CD8-positive, alpha-beta T cell (primary cell): ENCODE measurements at places on chromosomes 2 and 18.

DNA sequence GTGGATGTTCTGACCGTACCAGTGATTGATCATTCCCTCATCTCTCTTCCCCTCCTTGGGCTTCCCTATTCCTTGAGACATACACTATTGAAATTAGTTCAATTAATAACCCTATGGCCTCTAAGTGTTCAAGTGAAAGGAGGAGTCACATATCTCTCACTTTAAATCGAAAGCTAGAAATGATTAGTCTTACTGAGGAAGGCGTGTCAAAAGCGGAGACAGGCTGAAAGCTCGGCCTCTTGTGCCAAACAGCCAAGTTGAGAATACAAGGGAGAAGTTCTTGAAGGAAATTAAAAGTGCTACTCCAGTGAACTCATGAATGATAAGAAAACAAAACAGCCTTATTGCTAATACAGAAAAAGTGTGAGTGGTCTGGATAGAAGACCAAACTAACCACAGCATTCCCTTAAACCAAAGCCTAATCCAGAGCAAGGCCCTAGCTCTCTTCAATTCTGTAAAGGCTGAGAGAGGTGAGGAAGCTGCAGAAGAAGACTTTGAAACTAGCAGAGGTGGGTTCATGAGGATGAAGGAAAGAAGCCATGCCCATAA is 144.4 kb upstream of the LYPD6 start:
- no peak for DNase-seq

DNA sequence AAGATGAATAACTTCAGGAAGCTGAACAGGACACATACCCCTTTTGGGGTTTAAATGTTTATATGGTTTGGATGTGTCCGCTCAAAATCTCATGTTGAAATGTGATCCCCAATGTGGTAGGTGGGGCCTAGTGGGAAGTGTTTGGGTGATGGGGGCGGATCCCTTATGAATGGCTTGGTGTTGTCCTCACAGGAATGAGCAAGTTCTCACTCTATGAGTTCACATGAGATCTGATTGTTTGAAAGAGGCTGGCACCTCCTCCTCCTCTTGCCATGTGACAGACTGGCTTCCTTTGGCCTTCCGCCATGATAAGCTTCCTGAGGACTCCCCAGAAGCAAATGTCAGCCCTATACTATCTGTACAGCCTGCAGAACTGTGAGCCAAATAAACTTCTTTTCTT is 88.6 kb upstream of the ZNF532 start:
- no peak for DNase-seq

- DNase-seq = no peak
Measured at GRCh38 chr2:218370410-218371063, 11.5 kb upstream of the SLC11A1 start.

DNA sequence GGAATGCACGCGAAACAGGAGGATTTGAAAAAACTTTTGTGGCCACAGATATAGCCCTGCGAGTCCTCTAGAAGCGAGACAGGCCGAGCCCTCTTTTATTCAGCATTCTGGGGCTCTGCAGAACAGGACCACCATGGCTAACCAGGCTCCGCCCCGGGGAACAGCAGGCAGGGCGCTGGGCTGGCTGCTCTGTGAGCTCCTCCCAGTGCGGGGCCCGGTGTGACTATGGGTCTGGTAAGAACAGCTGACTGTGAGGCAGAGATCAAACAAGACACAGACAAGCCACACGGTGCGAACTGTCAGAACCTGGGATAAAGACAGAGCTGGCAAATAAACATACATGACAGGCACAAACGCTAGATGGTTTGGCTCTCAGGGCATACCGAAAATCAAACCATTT is 15.5 kb downstream of the PXDN start:
- DNase-seq = no peak

DNA sequence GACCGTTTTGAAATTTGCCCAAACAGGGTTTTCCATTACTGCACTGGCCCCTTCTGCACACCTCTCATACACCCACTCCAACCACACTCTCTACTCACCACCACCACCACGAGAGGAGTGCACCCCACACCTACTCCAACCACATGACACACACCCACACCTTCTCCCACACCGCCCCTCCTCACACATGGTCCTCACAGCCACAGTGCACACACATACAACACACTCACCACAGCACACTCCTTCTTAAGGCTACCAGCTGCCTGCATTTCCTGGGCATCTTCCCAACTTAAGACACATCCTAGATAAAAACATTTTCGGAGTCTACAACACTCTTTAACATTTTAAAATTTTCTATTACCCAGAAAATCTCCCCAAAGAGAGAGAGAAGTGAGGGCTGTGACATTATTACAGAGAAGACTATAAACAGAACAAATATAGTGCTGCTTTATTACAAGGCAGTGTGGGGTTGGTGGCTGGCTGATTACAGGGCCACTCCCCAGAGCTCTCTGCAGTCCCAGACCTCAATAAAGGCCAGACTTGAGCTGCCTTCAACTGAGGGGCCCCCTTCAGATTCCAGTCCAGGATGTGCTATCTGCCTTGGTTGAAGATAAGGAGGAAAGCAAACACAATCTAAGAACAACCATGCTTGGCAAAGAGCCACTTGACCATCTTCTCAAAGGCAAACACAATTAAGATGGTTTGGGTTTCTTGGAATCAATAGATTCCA is 36.1 kb downstream of the NHEJ1 start:
- no peak for DNase-seq

DNA sequence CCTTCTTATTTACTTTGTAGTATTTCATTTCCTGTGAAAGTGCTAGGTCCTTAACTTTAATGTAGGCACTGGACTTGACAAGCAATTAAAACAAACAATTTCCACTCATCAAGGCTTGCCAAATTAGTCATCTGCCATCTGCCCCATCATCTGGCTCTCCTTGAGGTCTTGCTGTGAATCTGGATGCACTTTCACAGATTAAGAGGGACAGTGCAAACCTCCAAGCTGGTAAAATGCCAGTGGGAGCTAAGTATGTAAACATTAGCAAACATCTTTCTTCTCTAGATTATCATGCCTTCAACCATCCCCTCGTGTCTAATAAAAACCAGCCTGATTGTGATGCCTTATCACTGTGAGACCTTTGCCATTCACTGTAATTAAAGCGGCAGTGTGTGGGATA is 402.9 kb downstream of the ERBB4 start:
- no peak for DNase-seq

DNA sequence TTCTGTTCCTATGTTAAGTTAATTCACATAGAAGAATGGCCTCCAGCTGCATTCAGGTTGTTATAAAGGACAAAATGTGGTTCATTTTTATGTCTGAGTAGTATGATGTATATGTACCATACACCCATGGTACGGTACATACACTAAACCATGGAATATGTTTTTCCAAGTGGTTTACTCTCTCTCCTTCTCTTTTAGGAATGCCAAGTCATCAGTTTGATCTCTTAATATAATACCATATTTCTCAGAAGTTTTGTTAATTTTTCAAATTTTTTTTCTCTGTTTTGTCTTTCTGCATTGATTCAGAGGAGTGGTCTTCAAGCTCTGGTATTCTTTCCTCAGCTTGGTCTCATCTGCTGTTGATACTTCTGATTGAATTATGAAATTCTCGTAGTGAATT is 230.9 kb downstream of the DSEL start:
- DNase-seq = no peak

- no peak for DNase-seq
Measured at GRCh38 chr2:64627860-64628841, 25.6 kb downstream of the SERTAD2 start.

GRCh38 chr2:113765276-113765675 is 8.8 kb upstream of the SLC35F5 start:
- DNase-seq = no peak

DNA sequence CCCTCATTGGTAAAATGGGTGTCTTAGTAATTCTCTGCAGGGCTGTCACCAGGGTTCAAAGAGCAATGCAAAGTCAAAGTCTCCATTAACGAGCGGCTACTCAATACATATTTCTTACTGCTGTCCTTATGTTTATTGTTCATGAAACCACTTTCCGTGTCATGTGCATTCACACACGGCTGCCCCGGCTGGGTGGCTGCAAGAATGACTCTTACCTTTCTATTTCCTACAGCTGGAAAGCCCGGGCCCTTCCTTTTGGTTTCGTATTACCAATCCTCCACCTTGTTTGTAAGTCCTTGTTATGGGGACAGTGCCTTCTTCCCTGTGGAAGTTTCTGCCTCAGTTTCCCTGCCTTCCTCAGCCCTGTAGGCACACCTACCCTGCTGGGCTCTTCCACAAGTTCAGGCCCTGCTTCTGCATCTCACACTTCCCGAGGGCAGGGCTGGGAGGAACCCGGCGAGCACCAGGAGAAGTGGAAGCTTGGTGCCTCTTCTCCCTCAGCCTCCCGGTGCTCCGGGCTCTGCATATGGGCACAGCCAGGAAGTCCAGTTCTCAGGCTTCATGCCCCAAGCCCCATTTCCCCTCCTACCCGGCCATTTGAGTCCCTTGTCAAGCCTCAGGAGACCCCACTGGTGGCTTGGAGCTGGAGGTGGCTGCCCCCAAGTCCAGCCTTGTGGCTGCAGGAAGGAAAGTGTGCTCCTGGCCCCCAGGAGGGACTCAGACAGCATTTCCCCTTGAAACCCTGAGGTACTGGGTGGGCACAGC is 18.7 kb upstream of the ACKR3 start:
- DNase-seq = no peak

- no peak for DNase-seq
Measured at GRCh38 chr2:14398641-14399040, 233.9 kb upstream of the LRATD1 start.

- DNase-seq = no peak
Measured at GRCh38 chr2:11371092-11371937, 26.9 kb upstream of the ROCK2 start.

- no peak for DNase-seq
Measured at GRCh38 chr2:172829229-172829628, 93.6 kb downstream of the RAPGEF4 start.

DNA sequence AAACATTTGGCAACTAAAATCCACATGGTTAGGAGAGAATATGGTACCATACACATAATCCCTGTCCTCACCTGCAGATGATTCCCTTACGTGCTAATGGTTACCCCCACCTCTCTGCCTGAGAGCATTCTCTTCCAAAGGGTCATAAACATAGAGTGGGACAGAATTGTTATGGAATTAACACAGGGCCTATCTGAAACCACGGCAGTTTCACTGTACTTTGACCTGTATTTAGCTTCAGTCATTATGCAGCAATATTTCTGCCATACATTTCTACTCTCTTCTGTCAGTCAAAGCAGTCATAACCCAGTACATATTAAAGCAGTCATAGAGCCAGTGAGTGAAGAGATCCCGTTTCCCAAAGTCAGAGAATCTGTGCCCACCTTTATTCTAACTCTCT is 1128.9 kb upstream of the NXPH2 start:
- DNase-seq = no peak

- DNase-seq = no peak
Measured at GRCh38 chr2:117101613-117102012, 712.9 kb upstream of the DDX18 start.

GRCh38 chr2:219058541-219059374 is 2.0 kb downstream of the IHH start:
- DNase-seq = no peak

DNA sequence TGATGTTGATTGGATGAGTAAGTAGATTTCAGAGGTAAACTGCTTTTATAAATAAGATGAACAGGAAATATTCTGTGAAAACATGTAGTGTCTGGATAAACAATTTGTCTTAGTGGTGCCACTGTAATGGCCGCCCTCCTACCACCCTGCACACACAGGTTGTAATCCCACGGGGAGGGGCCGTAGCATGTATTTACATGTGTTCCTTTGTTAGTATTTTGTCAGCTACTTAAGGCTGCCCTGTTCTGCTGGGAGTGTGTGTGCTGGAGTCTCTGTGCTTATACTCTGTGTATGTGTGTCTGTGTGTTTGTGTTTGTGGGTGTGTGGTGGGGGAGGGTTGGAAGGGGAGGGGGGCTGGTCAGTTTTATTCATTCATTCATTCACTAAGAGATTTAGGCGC is 5.1 kb downstream of the TSHZ1 start:
- no peak for DNase-seq

DNA sequence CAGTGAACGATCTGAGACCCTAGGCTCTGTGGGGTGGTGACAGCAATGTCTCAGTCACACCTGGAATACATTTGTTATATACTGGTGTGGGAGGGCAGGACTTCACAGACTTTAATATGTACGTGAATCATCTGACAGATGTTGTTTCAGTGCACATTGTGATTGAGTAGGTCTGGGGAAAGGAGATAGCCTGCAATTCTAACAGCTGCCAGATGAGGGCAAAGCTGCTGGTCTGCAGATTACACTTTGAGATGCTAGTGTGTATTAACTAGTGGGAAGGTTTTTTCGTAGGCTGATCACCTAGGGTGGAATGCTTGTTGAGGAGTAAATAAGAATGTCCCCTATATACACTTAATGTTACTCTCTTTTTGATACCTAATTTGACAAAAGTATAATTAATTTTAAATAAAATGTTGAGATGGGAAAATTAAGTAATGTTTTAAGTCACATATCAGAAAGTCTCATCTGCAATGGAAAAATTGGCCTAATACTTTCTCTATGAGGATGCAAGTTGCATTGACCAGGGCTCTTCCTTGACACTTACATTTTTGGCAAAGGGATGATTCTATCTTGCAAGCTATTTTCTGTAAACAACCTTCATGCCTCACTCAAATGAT is 496.9 kb upstream of the HNMT start:
- no peak for DNase-seq

DNA sequence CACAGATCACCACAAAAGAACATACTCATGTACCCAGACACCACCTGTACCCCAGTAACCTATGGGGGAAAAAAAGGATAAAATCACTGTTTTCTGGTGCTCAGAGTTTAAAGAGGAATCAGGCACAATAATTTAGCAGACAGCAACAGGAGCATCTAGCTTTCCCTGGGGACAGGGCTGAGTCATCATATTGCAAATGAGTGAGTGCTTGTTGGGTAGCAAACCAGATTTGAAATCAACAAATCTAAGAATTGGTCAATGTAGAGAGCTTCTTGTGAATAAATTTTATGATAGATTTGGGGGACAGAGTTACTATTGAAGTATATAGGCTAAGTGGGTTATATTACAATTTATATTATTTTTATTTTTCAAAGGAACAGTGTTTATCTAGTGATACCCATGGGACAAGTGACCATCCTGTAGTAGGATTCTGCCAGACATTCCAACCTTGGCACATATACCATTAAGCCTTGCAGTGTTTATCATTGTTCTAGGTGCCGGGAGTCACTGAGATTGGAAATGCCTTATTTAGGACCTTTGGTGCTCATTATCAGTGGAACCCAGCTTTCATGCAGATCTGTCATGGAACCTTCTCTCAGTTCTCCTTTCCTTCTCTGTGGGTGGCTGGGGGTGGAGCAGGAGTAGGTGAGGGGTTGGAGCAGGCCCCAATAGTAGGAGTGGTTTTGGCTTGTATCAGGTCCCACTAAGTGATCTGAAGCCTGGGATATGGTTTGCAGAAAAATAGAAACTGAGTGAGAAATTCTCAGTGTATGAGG is 117.2 kb downstream of the CERS6 start:
- no peak for DNase-seq

GRCh38 chr2:191758518-191759507 is 80.9 kb downstream of the NABP1 start:
- DNase-seq = peak; percentile 6

DNA sequence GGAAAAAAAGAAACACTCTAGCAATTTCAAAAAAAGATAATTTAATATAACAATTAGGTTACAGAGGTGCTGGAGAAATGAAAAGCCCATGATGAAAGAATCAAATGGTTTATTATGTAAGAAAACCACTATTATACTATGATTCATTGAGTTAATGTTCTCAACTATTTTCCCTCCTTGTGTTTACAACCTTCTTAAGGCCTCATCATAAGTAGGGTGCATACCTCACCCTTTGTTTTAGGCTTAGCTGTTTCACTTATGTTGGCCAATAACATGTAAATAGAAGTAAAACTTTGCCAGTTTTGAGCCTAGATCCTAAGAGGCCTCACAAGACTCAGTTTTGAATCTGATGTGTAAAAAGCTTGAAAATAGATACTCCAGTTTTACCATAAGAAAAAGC is 418.3 kb upstream of the DDX18 start:
- no peak for DNase-seq
